Adrenal gland (tissue), 19 donors: ENCODE measurements at places on chromosomes 11 and 22. TPM values are rescaled to one million over a fixed set of nuclear protein-coding genes. Genes with fewer than 3 reads are reported as not detected.
A peak's percentile ranks its signal among the peaks of the same experiment; 100 is the strongest.

GRCh38 chr22:39745789-39746188 is 147.8 kb downstream of the ENTHD1 start:
- no peak for DNase-seq

The C1QTNF5 gene
- total RNA-seq, result 21.0 TPM

DNA sequence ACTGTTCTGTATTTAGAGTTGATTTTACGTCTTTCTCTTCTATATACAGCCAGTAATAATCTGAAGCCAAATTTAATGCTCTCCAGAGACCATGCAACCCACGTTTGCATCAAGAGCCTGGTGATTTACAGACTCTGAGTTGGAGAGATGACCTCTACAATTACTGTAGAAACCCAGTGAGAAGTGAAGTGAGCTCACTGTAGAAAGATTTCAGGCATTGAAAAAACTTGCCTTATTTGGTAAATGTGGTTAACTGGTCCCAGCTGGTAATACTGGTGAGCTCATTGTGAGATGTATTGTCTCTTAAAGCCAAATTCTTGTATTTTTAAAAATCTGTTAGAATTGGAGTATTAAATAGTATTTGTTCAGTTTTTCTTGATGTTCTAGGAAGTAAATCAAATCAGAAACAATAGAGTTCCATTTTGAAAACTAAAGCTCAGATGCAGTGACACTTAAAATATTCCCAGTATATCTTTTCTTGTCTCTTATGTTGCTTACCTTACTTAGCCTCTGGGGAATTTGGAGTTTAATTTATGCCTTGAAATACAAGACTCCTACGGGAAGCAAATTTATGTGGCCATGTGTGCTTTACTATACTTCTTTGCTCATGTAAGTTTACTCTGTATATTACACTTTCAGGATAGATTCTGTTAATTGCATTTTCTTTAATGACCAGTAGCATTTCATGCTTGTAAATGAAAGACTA is 189.9 kb downstream of the ARHGAP42 start:
- DNase-seq, result no peak

DNA sequence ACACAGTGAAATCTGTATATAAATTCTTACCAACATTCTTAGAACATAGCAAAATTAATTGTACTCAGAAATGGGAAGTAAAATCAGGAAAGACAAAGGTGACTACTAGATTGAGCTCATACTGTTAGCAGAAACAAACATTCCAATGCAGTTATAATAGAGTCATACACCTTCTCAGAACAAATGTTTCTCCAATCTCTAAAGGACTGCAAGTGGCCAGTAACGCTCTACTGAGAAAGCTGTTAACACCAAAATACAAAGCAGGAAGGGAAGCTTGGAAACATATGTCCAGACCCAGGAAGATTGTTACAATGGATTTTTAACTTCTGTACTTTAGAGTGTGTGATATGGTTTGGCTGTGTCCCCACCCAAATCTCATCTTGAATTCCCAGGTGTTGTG is 341.5 kb downstream of the LARGE1 start:
- DNase-seq, result no peak

GRCh38 chr22:49705972-49706352 is 121.7 kb downstream of the BRD1 start:
- no peak for DNase-seq

DNA sequence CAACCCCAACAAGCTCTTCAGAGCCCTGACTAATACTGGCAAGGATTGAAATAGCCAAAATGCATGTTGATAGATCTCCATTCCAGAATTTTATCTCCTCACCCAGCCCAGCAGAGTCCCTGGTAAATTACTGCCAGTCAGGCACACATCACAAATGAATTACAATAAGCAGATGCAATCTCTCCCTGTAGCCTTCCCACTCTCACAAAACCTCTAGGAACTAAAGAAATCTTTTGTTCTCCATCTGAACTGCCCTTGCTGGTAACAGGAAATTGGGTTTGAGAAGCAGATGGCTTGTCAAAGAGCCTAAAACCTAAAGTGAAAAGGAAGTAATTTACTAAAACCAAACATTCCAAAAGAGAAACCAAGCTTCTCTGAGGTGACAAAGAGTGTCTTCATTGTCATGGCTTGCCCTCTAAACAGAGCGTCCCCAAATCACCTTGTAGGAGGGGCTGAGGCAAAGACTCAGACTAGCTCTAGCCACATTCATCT is 59.5 kb downstream of the FAM168A start:
- DNase-seq, result no peak

- DNase-seq, result no peak
These were observed 54.3 kb downstream of the DDI1 start for GRCh38 chr11:104090767-104091166.

DNA sequence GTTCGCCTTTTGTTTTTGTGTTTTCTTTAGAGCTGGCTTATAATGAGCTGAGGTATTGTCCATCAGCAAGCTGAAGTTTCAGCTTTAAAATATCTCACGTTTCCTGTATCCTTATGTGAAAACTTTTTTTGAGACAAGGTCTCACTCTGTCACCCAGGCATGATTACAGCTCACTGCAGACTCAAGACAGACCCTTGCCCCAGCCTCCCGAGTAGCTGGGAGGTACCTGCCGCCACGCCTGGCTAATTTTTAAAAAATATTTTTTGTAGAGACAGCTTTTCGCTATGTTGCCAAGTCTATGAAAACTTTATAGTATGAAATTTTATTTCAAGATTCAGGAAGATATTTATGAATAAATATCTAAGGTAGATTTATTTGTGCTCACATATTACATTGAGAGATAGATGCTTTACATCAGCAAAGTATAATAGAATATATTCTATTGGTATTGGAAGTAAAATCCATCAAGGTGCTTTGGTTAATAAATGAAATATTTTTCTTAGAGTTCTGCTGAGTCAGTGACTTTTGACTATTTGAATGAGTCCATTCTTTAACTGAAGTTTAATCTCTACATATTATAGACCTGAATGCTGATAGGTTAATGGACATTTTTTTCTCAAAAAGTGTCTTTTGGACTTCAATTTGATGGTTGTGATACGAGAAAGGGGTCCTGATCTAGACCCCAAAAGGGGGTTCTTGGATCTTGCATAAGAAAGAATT is 10.2 kb downstream of the KREMEN1 start:
- DNase-seq, result no peak

DNA sequence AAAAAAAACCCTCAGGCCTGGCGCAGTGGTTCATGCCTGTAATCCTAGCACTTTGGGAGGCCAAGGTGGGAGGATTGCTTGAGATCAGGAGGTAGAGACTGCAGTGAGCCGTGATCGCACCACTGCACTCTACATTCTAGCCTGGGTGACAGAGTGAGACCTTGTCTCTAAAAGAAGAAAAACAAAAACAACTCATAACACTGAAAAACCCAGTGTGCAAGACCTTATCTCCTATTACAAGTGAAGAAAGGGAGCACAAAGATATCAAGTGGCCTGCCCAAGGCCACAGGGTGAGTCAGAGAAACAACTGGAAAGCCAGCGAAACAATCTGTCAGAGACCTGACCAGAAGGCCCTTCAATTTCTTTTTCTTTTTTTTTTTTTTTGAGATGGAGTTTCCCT is 2.5 kb downstream of the TXN2 start:
- peak; percentile 90 for DNase-seq

- no peak for DNase-seq
These were observed 565.1 kb upstream of the CCDC179 start for GRCh38 chr11:23425381-23425780.

DNA sequence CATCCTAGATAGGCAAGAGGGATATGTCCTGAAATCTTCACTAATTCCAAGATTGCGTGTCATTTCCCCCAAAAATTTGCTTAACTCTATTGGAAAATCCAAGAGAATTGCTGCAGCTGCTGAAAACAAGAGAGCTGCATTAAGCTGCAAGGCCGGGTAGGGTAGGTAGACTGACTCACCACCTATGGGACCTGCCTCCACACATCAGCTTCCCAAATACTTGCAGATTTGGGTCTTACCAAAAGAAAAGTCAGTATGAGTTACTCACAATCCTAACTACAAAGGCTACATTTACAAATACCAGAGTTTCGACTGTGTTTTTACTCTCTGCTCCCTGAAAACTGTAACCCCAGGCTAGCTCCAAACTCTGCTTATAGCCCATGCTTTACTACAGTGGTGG is 142.5 kb upstream of the TEAD1 start:
- DNase-seq, result no peak

- DNase-seq, result peak; percentile 63
These were observed 2.6 kb downstream of the KCNJ5 start for GRCh38 chr11:128893578-128894285.

DNA sequence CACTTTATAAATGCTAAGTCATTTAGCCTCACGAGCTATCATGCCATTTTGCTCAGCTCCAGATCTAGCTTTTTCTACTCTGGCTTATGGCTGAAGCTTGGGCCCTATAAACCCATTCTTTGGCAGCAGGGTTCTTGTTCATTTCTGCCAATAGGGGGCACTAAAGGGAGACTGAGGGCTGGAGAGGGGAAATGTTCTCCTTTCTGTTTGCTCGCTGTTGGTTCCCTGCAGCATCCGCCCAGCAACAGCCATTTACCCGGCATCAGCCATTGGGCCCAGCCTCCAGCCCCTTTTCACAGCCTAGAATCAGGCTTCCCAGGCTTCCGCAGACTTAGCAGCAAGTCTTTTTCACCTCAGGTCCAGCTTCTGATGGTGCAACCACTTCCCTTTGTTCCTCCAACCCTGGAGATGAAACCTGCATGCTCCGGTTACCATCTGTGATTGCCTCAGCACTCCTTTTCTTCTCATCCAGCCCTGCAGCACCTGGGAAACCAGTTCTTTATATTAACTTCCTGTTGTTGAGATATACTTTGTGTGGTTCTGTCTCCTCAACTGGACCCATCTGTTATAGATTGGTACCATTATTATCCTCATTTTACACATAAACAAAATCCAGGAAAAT is 4.2 kb upstream of the ME3 start:
- no peak for DNase-seq
